ENCODE measurements at places on chromosomes 7 and 10. TPM values are rescaled to one million over a fixed set of nuclear protein-coding genes. Genes with fewer than 3 reads are reported as not detected.
A peak's percentile ranks its signal among the peaks of the same experiment; 100 is the strongest.

DNA sequence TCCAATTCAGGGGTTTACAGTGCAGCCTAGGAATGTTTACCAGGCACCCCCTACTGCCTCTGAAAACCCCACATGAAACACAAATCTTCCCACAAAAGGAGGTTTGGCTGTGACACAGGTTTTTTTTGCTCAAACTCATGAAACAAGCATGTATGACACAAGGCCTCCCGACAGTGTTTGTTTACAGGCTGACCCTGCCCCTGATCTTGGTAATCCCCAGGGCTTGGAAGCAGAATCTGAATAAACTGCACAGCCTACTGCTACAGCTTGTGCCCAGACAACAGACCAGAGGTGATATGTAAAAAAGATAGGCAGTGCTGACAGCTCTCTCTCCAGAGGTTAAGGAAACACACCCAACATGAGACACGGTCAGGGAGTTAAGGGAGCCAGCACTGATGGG is 184.2 kb downstream of the KMT2E start:
- DNase-seq, result no peak

DNA sequence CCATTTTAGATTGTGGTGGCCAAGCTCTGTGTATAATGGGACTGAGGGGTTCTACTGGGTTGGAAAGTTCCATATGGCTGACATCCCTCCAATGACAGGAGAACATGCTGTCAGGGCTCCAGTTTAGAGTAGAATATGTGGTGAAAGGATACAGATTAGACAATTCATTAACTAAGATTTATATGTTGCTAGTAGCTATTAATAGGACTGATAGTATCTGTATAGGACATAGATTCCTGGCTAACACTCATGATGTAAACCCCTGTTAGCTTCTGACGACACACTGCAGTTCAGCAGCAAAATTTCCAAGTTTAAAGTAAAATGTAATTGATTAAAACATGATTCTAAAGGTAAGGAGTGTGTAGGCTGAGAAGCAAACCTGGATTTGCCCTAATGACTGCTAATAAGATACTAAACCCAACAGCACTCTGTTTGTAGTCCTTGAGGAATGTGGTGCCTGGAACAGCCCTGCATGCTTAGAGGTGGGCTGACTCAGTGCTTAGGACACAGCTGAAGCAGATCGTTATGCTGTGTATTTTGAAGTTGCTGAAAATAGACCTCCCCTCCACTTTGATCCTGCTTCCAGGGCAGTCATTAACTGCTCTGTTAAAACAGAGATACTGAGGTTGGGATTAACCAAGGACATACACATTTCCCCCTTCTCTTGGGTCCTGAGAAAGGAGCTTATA is 1129.6 kb downstream of the SORCS3 start:
- DNase-seq, result no peak

- DNase-seq, result no peak
Observed at GRCh38 chr10:46541017-46541661, 15.3 kb downstream of the GPRIN2 start.

Gene THNSL1
- total RNA-seq, result 0.82 TPM

GRCh38 chr7:128831994-128832879 is 2.0 kb downstream of the FLNC start:
- DNase-seq, result peak; percentile 87

Gene CDHR1
- total RNA-seq, result not detected

Gene PLAU
- 0.83 TPM for total RNA-seq

DNA sequence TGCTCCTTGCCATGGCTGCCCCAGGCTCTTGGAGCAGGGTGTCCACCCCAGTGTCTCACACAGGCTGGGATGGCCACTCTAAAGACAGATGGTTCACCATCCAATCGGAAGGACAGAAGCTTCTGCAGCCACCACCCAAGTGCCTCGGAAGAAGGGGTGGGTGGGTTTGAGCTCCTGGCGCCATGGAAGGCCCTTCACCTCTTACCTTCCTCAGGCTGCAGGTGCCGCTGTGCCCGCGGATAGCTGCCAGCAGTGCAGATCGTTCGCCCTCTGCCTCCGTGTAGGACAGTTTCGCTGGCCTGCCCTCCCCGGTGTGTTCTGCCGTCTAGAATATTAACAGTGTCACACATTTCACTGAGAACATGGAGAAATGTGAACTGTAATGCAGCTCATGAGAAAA is 243.6 kb upstream of the GRB10 start:
- DNase-seq, result no peak
